ENCODE measurements at places on chromosomes 2 and 18.
A peak's percentile ranks its signal among the peaks of the same experiment; 100 is the strongest.

GRCh38 chr2:19178175-19178574, 180.2 kb downstream of the OSR1 start:
- DNase-seq: no peak

GRCh38 chr2:238862701-238863100, 14.8 kb downstream of the TWIST2 start:
- DNase-seq: no peak

GRCh38 chr2:240569998-240570530, 1.8 kb downstream of the RNPEPL1 start:
- no peak for DNase-seq

- DNase-seq: no peak
Measured at GRCh38 chr2:39378968-39379367, 58.1 kb downstream of the MAP4K3 start.

- no peak for DNase-seq
Measured at GRCh38 chr2:151120011-151120410, 141.7 kb downstream of the RBM43 start.

- peak; percentile 89 for DNase-seq
Measured at GRCh38 chr18:49668574-49669275, 106.9 kb downstream of the LIPG start.

- peak; percentile 6 for DNase-seq
Measured at GRCh38 chr18:41593171-41593675, 361.8 kb upstream of the PIK3C3 start.

DNA sequence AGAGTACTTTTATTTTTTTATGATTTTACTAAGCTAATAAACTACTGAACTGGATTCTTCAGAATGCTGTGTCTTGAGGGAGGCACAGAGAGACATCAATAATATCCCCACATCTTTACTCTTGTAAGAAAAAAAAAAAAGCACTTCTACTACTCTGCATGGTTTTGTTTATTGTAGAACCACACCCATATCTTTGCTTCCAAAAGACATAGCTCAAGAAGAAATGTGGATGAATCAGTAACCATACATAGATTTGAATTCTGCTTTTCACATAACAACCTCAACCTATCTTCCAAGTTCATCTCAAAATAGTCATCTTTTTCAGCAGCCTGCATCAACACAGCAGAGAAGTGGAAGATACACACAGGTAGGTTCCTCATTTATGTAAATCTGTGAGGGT, 12.2 kb upstream of the COL5A2 start:
- DNase-seq: peak; percentile 72

DNA sequence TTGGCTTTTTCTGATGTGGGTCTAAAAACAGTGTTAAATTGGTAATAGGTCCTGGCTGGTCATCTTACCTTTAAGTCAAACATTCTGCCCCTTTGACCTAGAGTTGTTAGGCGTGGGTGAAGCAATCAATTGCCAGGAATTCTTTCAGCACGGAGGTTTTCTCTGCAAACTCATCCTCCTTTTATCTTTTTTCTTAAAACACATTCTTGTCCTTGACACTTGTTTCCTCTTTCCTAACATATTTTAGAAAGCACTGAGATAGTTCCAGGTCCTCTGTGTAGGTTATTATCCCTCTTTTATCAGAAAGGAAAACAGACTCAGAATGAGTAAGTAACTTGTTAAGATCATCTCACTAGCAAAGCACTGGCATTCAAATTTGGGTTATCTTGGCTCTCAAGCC, 18.6 kb upstream of the AP1S3 start:
- DNase-seq: no peak

GRCh38 chr2:39399570-39399969, 37.5 kb downstream of the MAP4K3 start:
- DNase-seq: no peak

DNA sequence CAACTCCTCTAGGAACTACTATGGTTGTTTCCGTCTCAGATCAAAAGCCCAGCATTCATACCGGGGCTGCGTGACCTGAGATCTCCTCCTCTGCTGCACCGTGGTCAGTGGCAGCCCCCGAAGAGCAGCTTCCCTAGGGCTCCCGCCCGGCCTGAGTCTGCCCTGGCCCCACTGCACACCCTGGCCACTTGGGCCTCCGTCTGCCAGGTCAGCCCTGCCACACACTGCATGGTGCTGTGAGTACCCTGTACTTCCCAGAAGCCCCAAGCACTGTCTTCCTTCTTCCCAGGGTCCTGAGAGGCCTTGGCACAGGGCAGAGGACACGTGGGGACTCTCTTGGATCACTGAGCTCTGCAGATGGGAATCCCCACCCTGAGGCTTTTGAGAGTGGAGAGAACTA, 81.5 kb upstream of the GPC1 start:
- no peak for DNase-seq

DNA sequence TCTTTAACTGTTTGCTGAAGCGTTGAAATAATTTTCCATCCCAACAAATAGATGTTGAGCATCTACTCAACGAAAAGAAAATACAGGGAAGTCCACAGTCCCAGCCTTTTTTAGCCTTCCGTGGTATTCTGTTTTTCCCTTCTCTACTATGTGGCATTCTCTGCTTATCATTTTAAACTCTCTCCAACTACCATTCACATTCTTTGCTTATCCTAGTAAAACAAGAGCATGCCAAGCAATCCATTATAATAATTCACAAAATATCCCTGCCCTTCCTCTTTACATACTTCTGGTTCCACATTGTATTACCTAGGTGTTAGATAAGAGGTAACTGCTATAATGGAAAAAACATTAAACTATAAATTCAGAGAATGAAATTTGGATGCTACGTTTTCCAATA, 1.6 kb upstream of the SESTD1 start:
- DNase-seq: peak; percentile 36

- DNase-seq: no peak
Measured at GRCh38 chr2:172013396-172013795, 13.6 kb downstream of the METAP1D start.

GRCh38 chr2:174333017-174333371, 1.8 kb upstream of the SP9 start:
- DNase-seq: no peak

DNA sequence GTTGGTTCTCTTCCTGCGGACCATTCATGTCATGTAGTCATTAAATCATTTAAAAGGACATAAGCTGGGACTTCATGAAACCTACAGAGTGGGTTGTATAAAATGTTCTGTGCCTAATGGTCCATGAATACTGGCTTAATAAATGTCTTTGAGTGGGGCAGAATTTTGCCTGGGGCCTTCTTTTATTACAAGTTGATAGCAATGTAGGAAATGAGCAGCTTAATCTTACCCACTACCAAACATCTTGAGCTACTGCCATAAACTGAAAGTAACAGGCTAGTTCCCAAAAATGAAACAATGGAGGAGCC, 130.9 kb downstream of the TMEM17 start:
- DNase-seq: no peak

- no peak for DNase-seq
Measured at GRCh38 chr2:133135035-133135654, 433.1 kb downstream of the NCKAP5 start.

- DNase-seq: peak; percentile 2
Measured at GRCh38 chr18:33116376-33116775, 324.1 kb downstream of the CCDC178 start.

DNA sequence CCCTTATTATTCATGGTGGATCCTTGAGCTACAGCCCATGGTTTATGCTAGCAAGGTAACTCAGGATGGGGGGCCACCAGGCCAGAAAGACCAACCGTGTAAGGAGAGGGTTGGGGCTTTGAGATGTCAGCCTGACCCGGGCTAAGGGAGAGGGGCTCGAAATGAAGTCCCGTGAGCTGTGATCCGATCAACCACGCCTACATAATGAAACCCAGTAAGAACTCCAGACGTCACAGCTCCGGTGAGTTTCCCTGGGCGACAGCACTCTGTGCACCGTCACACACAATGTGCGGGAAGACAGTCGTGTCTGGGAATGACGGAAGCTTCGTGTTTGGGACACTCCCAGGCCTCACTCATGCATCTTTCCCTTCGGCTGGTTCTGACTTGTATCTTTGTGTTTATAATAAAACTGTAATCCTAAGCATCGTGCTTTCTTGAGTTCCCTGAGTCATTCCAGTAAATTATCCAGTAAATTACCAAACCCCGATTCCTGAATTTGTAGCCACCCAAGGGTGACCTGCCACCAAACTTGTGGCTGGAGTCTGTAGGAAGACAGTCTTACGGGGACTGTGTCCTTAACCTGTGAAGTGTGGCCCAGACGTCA, 44.2 kb downstream of the CYP27C1 start:
- DNase-seq: no peak

GRCh38 chr2:147320146-147320545, 524.7 kb upstream of the ACVR2A start:
- DNase-seq: no peak

GRCh38 chr2:169480079-169480465, 778 bp downstream of the BBS5 start:
- DNase-seq: peak; percentile 13

- no peak for DNase-seq
Measured at GRCh38 chr2:8337321-8337720, 344.5 kb upstream of the ID2 start.

DNA sequence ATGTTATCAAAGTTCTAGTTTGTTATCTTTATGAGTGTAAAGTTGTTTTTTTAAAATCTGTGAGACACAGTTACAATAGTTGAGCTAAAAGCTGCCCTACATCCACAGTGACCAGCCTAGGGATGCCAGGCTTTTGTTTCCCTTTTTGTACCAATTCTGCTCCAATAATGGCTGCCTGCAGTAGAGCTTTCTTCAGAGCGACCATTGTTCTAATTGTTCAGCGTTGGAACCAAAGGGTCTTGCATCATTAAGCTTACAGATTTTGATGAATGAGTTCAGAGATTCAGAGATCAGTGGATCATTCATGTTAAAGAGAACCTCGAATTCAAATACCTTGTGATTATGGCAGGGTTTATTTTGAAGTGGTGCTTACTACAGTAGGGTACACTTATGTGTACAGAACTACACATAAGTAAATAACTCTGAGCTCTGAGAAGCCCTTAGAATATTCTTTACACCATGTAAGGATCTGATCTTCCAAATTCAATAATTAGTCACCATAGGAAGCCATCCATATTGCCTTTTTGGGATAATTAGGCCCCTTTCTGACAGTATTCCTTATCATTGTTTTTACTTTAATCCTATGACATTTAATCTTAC, 157.9 kb downstream of the MYO1B start:
- no peak for DNase-seq

DNA sequence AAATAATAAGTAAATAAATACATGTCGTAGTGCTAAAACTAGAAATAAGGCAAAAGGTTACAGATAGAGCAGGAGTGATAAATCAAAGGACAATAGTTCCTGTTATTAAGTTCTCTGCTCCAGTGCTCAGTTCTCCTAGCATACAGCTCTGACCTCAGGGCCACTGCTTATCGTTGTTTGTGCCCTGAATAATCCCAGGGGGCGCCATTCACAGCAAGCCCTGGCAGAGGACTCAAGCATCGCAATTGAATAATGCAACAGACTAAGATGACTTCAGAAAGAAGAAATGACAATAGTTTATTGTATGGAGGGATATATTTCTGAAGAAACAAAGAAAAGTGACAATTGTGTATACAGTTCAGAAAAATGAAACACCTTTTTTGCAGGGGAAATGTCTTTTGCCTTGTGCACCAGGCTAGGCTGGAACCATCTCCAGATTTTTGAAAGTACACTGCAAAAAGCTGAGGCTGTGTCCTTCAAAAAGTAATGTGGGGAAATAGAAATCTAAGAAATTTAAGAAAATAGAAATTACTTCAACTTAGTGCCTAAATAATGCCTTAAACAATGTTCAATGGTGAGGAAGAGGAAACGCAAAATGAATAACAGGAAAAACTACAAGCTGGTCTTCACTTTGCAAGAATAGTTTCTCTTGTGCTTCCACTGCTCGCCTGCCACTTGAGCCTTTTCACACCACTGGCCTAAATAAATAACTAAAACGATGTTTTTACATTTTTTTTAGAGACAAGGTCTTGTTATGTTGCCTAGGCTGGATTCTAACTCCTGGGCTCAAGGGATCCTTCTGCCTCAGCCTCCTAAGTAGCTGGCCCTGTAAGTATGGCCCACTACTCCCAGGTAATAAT, 19.0 kb upstream of the CCNYL1 start:
- peak; percentile 35 for DNase-seq

DNA sequence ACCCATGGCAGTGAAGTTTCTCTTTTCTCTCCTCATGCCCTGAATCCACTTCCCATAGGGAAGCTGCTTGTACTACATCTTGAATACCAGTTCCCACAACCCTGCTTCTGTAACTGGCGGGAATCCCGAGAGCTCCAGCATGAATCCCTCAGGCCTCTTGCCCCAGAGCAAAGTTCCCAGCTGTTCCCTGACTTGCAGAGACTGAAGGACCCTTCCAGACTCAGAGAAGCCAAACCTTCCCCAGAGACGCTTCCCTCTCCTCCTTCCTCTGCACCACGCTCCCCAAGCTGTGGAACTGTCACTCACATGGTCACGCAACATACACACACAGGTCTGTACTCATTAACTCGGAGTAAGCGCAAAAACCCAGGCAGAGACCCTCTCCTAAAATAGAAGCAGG, 26.4 kb downstream of the TRAPPC12 start:
- DNase-seq: peak; percentile 11

GRCh38 chr2:223096235-223096970, 44.4 kb downstream of the KCNE4 start:
- DNase-seq: no peak

DNA sequence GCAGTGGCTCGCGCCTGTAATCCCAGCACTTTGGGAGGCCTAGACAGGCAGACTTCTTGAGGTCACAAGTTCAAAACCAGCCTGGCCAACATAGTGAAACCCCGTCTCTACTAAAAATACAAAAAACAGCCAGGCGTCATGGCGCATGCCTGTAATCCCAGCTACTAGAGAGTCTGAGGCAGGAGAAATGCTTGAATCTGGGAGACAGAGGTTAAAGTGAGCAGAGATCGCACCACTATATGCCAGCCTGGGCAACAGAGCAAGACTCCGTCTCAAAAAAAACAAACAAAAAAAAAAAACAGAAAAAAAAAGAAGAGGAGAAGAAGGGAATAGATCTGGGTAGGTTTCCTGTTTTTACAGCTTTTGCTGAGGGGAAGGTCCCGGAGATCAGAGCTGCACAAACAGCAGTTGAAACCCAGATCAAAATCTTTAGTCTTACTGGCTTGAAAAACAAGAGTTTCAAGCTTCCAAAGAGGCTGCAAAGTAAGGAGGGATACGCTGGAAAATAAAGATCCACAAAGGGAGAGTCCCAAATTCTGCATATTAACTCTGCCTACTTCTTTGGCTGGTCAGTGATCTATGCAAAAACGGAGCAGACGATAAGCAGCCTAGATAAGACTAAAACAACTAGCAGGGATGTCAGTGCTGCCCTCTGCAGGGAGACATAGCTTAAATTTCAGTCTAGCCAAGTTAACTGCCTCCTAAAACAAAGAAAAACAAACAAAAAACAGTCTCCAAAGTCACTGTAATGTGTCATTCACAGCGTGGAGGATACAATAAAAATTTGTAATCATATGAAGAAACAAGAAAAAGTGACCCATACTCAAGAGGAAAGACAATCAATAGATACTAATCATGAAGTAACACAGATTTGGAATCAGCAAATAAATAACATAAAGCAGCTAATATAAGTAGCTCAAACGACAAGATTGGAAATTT, 74.1 kb downstream of the TLK1 start:
- DNase-seq: peak; percentile 64
